ENCODE measurements at places on chromosomes 2 and 18.

DNA sequence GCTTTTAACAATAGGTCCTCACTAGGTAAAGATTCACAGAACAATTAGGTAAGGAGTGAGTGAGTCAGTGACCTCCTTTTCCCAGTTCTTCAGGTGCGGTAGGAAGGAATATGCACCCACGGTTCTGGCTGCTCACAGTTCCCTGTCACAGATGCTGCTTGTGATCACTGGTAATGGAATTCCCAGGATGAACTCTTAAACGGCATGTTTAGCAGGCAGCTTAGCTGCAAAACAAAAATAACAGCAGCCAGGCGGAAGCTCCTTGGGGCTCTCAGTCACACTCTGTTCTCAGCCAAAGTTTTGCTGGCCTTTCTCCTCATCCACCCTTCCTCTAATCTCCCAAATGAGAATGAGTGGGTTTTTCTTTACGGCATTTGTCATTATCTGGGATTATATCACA lies 274.5 kb downstream of the MYT1L start:
- no peak for DNase-seq

- DNase-seq, result no peak
These were observed 1.3 kb upstream of the LMAN1 start for GRCh38 chr18:59360381-59360780.

DNA sequence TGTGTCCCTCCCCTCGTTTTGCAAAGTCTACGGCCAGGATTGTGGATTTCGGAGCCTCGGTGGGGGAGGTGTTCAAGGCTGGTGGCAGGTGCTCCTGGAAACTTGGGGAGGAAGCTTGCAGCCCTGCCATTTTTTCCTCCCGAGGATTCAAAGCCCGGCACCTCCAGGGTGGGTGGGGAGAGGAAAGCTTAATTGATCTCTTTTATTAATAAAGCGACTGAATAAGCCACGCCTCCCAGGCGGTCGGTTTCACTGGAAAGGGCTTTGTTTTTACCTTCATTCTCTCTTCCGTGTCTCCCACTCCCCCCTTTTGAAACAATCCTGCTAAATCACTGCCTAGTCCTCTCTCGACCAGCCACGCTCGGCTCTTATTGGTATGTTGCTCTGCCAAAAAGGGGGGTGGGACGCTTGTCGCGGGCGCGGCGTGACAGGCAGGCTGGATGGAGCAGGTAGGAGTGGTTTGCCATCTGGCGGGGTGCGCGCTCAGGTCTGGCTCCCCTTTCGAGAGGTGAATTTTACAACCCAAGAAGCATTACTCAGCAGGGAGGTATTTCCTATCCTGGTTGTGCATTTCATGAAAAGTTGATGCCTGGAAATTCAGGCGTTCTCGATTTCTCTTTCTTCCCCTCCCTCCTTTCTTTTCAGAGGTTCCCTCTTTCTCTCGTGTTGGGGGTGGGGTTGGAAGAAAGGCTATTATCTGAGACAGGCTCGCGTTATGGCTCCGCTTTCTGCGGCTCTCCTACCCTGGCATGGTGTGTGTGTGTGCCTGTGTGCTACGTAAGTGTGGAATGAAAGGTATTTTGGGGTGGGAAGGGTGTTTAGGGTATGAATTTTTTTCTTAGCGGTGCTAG lies 1.4 kb downstream of the NEDD4L start:
- peak; percentile 7 for DNase-seq

GRCh38 chr2:16553226-16553625 lies 112.4 kb downstream of the CYRIA start:
- no peak for DNase-seq

DNA sequence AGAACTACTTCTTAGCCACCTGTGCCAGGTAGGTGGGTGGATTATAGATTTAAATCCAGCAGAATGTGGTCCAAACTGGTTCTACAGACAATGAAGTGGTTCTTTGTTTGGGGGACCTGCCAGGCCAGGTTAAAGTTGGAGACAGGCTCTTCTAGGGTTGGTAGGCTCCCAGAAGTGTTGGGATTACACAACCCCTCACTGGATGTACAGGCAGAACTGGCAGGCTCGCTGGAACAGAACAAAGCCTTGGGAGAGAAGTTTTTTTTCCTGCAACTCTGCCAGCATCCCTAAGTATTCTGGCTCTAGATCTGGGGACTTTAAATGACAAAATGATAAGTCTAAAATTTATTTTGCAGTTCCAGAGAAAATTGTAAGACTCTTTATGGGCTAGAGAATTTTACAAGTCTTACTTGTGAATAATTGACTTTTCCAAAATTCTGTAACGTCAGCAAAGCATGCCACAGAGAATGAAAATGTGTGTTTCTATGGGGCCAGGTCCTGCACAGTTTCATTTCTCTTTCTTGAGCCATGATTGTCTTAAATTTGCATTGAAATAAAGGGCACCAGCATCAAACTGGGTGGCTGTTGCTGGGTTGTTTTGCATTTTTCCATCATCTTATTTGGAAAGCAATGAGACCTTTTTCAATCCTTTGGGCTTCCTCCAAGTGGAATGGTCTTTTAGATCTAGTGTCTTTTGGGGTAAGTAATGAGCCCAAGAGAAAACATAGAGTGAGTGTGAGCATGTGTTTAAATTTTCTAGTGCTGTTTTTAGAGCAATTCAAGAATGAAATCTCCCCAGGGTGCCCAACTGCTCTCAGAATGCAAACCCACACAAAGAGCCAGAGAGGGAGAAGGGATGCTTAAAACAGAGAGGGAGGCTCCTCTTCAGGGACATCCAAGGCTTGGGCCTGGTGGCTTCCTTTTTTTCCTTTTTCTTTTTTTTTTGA lies 32.4 kb upstream of the ATL2 start:
- DNase-seq, result no peak

DNA sequence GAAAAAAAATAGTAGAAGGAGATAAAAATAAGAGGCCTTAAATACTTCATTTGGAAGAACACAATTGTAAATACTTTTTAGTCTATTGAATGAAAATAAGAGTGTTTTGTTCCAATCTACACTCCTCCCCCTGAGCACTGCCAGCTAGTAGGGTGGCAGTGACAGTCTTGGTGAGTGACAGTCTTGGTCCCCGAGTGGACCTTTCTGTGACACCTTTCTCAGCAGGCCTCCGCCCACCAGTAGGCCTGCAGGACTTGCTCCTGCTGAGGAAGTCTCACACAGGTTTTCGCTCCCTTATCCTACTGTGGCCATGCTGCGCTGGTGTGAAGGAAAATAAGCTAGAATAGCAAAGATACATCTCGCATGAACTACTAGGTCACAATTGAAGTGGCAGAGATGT lies 666.8 kb downstream of the NR4A2 start:
- DNase-seq, result no peak

GRCh38 chr2:200619279-200619678 lies 33.5 kb downstream of the AOX1 start:
- no peak for DNase-seq

GRCh38 chr2:110853516-110853915 lies 121.1 kb downstream of the ACOXL start:
- DNase-seq, result peak; percentile 46

GRCh38 chr2:56248965-56249742 lies 65.4 kb downstream of the CCDC85A start:
- no peak for DNase-seq

- DNase-seq, result no peak
These were observed 55.6 kb downstream of the BIN1 start for GRCh38 chr2:127051116-127052056.

GRCh38 chr2:139478165-139478914 lies 698.1 kb upstream of the NXPH2 start:
- no peak for DNase-seq

GRCh38 chr18:54607213-54608027 lies 16.4 kb downstream of the DYNAP start:
- no peak for DNase-seq

DNA sequence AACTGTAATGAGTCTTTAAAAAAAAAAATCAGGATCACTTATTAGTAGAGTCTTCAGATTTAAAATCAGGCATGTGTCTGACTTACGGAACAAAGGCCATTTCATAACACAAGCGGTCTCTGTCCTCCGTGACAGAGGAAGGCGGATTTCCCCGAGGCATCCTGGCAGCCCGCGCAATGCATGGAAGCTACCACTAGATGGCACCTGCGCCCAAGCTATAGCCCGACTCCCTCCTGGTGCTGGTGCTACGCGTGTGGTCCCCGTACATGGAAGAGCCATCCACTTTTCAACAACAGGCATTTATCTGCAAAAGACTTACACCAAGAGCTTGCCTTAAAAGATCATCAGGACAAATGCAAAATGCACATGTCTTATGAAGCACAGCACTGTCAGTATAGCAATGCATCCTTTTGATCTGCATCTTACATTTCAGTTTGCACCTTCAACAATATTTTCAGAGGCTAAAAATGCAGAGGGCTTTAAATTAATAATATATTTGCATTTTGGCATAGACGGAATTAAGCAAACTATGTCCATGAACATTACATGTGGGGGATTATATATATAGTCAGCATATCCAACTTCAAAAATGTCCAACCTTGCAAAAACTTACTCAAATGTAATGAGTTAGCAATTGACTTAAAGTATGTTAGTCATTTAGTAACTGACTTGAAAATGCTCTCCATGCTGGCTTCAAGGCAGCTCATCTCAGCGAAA lies 96.0 kb downstream of the ZNF516 start:
- peak; percentile 77 for DNase-seq

- no peak for DNase-seq
These were observed 37.2 kb upstream of the NEMP2 start for GRCh38 chr2:190571686-190572085.

- no peak for DNase-seq
These were observed 44.9 kb downstream of the DYSF start for GRCh38 chr2:71498261-71498701.

GRCh38 chr2:161681046-161681445 lies 56.8 kb downstream of the SLC4A10 start:
- DNase-seq, result no peak

DNA sequence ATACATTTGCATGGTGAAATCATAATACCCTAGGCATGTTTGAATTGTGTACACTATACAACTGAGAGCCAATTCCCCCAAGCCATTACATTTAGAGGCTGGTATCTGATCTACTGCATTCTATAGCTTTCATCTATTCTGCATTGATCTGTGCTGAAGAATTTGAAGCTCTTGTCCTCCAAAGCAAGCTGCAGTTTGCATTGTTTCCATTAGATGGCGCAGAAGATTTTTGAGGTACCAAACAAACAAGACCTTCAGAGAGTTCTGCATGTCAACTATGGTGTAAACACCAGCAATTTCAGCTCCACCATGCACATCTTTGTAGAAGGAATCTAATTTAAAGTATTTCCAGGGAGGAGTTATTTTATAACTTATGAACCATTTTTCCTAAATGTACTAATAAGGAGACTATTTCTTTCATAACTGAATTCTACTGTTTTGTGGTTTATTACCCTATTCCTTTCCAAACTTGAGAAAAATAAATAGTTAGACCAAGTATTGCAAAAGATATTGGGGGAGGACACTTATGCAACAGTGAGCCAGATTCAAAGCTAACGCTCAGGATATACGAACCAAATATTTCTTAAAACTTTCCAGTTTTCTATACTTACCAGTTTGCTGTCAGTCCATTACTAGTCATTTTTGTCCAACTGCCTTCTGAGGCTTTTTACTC lies 761.8 kb upstream of the ACVR2A start:
- DNase-seq, result peak; percentile 49

DNA sequence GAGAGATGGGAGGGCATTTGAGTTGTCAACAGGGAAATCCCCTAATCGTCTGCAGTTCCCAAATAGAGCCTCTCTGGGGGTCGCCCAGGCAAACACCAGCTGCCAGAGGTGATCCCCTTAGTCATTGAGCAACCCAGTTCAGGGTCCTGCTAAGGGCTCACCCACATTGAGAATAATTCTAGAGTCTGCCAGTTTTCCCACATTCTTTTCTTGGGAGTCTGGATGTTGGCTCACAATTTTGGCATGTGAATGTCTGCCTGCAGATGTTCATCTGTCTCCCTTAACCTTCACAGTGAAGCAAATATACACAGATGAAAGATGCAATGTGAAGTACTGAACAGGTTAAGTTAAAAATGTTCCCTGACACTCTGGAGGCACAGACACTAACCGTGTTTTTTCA lies 11.4 kb upstream of the SMIM21 start:
- no peak for DNase-seq

- DNase-seq, result peak; percentile 45
These were observed 34.9 kb downstream of the RAB10 start for GRCh38 chr2:26068602-26069298.

DNA sequence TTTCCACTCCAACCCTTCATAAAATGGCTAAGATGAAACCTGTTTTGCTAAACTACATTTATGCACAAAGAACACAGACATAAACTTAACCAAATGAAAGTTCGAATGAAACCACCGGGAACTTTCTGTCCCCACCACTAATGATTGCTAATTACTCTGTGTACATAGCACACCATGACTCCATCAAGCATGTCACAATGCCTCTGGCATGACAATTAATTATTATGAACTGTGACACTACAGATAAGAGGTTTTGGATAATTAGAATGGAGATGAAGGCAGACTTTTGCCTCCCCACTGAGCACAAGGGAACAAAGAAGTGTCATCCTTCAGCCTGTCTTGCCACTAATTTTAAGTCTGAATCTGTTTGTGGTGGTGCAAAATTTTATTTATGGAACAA lies 1.5 kb downstream of the DAPL1 start:
- no peak for DNase-seq

DNA sequence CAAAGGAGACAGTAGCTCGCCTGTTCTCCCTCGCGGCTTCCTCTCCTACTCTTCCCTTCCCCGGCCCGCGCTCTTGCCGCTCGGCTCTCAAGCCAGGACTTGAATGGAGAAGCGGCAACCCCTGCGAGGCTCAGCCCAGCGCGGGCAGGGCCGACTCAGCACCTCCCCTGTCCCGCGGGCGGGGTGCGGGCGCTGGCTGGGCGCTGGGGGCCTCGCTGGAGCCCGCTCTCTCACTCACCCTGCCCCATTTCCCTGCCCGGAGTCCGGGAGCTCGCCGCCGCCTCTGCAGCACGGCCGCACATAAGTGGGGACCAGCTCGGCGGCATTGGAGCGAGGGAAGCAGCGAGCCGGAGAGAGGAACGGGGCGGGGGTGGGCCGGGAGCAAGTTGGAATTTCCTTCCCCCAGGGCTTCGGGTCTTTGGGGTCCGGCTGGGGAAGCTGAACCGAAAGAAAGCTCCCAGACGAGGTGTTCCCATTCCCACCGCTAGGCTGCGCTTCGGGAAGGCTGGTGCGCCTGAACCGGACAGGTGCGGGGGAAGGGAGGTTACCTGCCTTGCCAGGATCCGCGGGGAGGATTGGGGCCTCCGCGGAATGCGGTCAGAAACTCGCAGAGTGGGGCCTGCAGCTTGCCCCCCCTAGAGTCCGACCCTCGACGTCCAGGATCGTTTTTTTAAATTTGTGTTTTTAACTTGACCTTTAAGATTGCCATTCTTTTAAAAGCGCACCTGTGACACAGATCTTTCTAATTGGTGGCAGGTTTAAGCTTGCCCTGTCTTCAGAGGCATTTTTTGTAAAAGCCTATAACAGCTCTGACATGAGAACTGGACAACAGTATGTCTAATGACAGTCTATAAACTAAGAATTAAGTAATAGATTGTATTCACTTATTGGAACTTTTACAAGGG lies at the start of gene COBLL1:
Gene COBLL1, minus strand, starts transcription at position 105 of the 905 bp plus-strand sequence. CDS start 627 bp downstream, outside the sequence.
- peak; percentile 22 for DNase-seq

DNA sequence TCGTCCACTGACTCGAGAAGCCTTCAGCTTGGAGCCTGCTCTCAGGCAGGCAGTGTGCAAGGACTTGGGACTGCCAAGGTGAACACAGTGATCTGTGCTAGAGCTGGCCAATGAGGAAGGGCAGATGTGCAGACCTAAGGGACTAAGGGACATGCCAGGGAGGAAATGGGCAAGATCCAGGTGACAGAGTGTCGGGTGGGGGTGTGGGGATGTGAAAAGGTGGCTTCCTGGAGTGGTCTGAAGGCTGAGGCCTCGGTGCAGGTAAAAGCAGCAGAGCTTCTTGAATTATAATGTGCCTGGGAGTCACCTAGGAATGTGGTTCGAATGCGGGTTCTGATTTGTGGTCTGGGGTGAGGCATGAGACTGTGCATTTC lies 42.0 kb downstream of the STEAP3 start:
- no peak for DNase-seq

- DNase-seq, result no peak
These were observed 9.6 kb downstream of the PTGR3 start for GRCh38 chr18:75199327-75199726.
